AG04449 (cell line): ENCODE measurements at places on chromosomes 1 and 21.

DNA sequence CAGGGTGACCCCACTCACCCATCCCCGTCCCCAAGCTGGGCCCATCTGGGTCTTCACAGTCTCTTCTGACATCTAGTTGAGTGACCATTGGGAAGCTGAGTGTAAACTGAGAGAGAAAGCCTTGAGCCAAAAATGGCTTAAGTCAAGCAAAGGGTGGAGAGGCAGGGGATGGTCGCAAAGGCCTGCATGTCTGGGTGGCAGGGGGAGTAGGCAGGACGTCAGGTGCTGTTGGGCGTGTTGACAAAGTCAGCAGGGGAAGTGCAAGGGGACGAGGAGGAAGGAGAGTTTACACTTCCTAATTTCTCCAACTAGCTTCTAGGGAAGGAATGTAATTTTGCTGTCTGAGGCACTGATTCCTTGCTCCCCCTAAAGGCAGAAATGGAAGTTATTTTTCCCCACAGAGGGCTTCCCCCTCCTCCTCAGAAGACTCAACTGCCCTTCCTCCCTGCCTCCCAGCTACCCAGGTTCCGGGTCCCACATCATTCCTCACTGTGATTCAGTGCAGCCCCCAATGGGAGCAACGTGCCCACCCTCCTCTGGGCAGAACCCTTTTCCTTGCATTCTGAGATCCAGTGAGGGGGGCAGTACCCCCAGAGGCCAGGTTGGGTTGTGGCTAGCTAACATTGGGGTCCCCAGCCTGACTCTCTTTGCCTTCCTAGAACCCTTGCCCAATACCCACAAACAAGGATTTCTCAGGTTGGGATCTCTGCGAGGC, 1.2 kb upstream of the ADORA1 start:
- no peak for DNase-seq

- DNase-seq = no peak
Measured at GRCh38 chr1:160200786-160201185, 4.4 kb upstream of the PEA15 start.

DNA sequence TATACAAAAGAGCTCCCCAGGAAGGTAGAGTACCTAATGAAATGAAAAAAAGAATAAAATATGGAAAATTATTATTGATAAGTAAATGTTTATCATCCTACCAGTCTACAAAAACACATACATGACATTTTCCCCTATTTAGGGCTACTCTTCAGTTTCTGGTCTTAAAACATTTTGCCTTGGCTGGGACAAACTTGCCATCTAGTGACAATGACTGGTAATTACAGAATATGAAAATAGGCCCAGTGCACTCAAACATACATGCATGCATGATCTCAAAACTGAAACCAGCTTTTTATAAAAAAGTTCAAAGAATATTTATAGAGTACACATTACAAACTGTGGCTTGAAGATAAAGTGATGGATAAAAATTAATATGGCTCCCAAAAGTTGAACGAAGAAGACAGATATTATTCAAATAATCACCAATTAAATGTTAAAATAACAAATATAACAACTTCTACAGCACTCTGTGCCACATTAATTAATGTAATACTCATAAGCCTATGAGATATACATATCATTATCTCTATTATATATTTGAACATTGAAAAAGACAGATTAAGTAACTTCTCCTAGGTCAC, 10.5 kb upstream of the RNPC3 start:
- DNase-seq = no peak

DNA sequence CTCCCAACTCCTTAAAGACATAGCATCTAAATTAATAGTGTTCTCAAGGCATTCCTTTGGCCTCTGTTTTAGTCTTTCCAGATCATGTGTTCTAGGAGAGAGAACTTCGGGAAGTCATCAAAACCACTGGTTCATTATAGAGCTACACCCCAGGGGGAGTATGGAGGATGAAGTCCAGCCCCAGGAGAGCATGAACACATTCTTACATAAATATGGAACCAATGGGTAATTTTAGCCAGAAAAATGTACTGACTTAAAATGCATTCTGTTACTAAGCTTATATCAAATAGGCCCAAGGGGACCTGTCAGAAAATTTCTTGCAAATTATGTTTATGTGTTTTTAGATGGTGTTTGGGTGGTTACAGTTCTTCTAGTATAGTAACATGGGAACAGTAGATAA, 165.2 kb downstream of the NTMT2 start:
- no peak for DNase-seq

- no peak for DNase-seq
Measured at GRCh38 chr1:2163205-2163604, 31.4 kb downstream of the FAAP20 start.

DNA sequence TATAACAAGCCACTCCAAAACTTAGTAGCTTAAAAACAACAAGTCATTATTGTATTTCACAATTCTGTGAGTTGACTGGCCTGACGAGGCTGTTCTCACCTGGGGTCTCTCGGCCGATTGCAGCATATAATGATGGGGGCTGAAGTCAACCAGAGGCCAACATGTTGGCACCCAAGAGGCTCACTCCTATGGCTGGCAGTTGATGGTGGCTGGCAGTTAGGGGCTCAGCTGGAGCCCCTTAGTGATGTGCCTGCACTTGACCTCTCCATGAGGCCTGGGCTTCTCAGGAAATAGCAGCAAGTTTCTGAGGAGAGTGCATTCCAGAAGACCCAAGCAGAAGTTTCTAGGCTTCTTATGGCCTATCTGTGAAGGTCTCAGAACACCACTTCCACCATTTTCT, 459.4 kb downstream of the NPHP4 start:
- DNase-seq = no peak

DNA sequence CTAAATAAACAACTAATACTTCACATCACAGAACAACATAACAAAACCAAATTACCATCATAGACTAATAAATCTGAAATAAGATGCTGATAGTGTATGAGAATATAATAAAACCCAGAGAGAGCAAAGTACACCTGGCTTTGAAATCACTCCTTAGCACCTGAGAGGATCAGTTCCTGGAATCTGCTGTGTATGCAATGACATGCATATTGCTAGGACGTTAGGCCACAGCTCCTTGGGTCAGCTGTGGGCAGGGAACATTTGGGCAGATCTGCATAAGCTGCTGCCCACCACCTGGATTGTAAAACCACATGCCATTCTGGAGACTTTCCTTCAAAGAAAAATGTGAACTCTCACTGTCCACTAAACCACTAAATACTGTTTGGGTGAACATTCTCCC, 81.1 kb downstream of the NR5A2 start:
- no peak for DNase-seq

GRCh38 chr1:46553506-46553905, 2.1 kb upstream of the KNCN start:
- DNase-seq = no peak

DNA sequence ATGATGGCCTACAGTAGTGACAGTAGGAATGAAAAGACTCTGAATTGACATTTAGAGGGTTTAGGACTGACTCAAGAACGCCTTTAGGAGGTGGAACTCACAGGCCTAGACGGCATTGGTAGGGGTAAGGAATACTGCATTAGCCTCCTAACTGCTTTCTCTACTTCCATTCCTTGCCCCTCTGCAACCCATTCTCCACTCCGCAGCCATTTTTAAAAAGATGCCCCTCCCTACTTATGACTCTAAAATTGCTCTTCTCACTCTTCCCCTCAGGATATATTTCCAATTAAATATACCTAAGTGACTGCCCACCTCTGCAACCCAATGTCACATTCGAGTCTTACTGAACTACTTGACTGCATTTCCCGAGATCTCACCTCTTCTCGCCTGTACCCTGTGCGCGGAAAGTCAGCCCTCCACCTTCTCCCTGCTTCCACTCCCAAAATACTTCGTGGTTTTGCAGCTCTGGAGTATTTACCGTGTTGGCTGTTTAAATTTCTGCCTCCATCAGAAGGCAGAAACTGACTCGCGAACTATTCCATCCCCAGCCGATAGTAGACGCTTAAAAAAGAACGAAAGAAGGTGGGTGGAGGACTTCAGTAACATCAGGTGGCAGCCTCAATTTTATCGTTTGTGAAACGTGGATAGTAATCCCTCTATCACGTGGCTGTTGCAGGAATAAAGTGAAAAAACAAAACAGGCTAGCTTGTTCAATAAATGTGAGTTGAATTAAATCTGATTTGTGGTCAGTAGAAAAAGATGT, 1.1 kb upstream of the YBX1 start:
- DNase-seq = no peak

- no peak for DNase-seq
Measured at GRCh38 chr1:176466514-176466913, 3.5 kb downstream of the PAPPA2 start.

DNA sequence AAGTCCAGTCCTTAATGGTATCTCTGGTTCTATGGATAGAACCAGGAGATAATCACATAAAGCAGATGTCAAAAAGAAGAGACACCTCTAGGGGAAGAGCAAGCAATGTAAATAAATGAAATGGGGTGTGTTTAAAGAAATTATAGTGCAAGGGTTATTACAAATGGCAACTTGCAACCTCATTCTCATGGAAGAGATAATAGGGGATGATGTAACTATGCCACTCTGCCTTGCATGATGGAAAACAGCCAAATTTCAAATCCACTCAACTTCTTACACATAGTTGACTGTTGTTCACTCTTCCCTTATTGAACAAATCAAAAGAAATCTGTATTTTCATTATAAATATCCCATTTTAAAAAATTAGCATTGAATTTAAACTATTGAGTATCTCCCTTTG, 274.0 kb upstream of the TMPRSS15 start:
- no peak for DNase-seq

GRCh38 chr21:34020005-34020847, 53.2 kb upstream of the MRPS6 start:
- DNase-seq = no peak

DNA sequence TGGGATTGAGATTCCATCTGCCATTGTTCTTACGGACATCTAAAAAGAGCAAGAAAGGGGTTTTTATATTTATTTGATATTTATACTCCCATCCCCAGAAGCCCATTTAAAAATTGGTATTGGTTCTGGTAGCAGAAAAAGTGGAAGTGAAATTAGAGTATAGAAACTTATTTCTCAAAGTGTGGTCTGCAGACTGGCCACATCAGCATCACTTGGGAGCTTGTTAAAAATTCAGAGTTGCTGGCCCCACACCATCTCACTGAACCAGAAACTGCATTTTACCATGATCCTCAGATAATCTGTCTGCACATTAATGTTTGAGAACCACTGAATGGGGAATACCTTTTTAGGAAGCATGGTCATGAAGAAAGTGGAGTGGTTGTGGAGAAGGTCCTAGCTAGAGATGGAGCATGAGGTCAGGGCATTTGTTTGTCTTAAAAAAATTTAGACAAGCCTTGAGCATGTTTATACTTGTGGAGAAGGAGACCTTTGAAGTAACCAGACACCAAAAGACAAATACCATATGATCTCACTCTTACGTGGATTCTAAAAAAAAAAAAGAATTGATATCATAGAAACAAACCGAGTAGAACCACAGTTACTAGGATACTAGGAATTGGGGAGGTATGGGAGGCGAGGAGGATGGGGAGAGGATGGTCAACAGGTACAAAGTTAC, 116.3 kb downstream of the ST6GALNAC3 start:
- no peak for DNase-seq

GRCh38 chr21:35478161-35479064, 429.3 kb upstream of the RUNX1 start:
- DNase-seq = no peak

- no peak for DNase-seq
Measured at GRCh38 chr1:111723091-111723806, 15.9 kb downstream of the INKA2 start.

DNA sequence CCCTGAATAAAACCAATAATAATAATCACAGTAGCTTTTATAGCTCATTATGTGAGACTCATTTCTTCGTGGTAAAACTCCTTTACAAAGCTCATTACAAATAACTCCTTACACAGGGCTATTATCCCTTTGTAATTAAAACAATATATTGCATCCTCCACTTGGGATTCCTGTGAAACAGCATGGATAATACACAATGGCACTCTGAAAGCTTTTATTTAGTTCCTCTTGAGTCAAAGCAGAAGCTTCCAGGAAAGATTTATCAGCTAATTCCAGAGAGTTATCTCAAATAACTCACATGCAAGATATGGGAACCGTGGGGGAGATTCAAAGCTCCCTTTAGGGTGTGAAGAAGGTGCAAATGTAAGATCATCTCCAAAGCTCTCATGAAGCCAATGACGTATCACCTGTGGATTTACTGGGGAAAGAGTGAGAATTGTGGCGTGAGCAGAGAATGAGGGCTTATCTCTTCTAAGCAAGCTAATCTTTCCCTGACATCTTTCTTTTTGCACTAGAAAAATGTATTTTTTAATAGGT, 60.4 kb upstream of the GJA5 start:
- no peak for DNase-seq

GRCh38 chr1:247435030-247435758, 19.2 kb downstream of the NLRP3 start:
- DNase-seq = no peak

GRCh38 chr1:65495137-65495536, 74.7 kb downstream of the LEPR start:
- no peak for DNase-seq

DNA sequence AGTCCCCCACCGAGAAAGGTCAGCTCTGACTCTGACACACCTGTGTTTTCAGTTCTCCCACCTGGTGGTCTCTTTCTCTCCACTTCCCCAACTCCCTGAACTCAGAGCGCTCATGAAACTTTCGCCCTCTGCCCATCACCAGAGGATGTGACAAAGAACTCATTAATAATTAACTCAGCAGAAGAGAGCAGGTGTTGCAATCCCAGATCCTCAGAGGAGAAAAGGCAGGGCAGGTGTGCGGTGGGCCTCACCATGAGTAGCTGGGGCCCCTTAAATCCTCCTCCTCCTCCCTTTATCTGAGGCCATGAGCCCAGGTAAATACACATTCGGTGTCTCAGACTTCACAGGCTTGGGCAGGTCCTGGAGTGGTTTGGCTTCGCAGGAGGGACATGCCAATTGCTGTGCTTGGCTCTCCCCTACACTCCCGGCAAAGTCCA, 1.7 kb upstream of the LAMB3 start:
- no peak for DNase-seq

DNA sequence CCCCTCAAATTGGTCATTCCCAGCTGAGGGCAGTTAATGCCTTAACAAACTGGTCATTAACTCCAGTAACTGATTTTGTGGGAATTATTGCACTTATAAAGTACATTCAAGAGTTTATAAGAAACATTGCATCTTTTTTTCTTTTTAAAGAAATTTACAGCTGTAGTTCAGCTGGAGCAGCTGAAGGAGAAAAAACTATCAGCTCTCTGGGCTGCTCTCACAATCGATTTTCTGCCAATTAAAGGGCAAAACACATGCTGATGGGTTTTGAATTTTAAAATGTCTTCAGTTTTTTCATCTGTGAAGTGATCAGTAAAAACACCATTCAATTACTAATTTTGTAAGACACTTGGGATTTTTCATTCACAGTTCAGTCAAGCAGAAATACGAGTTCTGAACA, 74.7 kb downstream of the KIFAP3 start:
- DNase-seq = no peak
